NCI-H1436 treated with DMSO at 0.1 percent for 48 hours (cell line): ENCODE measurements at places on chromosomes 7 and 10.

- DNase-seq: no peak
Observed at GRCh38 chr10:24357344-24358004, 148.5 kb downstream of the KIAA1217 start.

DNA sequence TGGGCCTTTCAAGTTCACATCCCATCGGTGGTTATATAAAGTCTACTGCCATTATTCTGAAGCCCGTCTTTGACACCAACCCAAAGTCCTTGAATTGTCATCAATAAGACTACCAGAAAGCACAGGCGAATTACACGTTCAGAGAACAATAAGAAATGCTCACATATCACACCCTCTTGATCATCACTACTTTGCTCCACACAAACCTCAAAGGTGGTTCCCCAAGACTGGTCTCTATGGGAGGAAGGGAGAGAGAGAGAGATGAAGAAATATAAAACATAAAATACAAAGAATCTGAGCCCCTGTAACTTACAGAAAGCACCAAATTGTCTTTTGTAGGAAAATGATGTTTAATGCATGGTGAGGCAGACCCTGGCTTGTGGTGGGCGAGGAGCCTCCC lies 4.4 kb downstream of the HIPK2 start:
- DNase-seq: no peak

DNA sequence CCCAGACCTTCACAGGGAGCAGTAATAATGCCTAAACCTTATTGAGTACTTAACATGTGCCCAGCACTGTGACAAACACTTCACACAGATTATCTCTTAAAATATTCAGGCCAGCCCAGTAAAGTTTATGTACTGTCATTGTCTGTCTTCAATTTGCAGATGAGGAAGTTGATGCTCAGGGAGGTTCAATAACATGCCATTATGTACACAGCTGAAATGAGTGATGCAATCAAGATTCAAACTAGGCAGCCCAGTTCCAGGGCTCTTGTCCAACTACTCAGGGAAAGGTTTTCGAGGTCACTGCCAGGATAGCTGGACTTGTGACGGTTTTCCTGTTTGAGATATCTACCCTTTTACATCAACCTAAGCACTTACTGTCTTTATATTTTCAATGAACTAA lies 56.1 kb downstream of the AUTS2 start:
- DNase-seq: peak; percentile 49

DNA sequence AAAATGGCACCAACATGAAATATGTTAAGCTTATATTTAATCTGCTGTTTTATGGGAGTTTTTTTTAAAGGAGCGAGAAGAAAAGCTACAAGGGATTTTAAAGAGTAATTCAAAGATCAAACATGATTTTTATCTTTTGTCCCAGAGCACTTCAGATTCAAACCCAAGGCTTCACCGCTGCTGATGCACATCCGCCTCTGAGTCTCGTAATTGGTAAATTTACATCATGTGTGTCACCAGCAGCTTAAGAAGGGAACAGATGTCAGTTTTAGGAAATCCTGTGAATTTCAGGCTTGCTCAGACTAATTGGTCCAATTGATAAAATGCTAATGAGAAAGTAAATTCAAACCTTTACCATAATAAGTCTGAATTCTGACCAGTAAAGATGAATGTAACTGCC lies 406.3 kb downstream of the GFRA1 start:
- DNase-seq: no peak

DNA sequence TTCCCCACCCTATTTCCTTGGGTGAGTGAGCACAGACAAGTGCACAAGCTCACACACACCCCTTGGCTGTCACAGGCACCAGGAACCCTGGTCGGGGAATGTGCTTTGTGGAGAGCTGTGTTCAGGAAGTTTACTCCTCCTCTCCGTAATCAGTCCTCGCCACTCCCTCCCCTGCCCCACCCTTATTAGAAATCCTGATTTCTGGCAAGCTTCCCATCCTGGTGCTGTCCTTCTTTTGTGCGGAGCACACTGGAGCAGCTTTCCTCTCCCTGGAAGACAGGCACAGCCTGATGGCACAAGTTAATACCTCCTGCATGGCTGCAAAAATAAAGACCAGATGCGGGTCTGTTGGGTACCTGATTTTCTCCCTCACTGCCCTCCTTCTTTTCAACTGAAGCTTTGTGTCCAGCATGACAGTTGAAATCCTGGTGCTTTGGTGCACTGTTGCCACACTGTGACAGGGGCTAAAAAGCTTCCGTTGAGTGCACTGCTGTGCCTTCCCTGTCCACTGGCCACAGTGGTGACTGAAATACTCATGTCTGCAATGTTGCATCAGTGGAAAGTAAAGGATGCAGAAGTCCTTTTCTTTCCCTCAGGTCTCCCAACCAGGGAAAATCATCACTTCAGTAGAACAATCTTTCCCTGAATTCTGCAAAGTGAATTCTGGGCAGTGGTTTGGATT lies 55.0 kb downstream of the LRRC4 start:
- DNase-seq: no peak

GRCh38 chr10:67678335-67678974 lies 17.5 kb downstream of the CTNNA3 start:
- DNase-seq: no peak

DNA sequence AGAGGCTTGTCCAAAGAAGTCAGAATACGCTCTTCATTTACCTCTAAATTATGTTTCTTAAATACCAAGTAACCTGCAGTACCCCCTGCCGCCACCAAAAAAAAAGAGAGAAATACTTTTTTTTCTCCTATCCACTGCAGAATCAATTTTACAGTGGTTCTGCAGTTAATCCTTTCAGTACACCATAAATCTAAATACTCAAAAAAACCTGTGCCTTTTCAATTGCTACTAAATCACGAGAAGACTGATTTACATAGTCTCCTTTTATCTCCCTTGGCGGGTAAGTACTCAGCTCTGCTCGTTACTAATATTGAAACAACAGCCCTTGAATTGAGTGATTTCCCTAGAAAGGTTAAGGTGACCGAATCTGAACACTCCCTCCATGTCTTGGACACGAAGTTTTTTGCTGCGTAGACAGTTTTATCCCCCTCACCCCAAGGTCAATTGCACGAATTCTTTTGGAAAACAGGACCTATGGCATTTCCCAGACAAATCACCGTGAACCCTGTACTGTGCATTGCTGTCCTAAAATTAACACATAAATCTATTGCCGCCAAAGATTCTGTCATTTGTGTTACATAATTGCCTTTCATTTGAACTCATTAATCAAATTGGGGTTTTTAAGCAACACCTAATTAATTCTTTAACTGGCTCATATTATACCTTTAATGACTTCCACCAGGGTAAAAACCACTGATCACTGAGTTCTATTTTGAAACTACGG lies 512 bp upstream of the VIM start:
- no peak for DNase-seq

DNA sequence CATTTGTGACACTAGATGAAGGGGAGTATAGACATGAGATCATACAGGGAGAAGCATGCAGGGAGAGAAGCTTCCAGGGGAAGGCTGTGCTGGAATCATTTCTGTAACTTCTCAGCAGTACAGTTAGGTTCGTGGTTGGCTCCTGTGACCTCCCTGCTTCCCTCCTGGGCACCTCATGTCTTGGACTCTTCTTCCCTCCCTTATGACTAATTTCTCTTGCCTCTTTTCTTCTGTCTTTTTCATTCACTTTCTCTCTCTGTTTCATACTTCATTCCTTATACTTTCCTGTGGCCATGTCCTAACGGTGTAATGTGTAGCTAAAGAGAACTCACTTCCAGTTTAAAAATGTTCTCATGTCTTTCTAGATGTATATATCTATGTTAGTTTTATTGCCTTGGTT lies 19.1 kb upstream of the HKDC1 start:
- no peak for DNase-seq

DNA sequence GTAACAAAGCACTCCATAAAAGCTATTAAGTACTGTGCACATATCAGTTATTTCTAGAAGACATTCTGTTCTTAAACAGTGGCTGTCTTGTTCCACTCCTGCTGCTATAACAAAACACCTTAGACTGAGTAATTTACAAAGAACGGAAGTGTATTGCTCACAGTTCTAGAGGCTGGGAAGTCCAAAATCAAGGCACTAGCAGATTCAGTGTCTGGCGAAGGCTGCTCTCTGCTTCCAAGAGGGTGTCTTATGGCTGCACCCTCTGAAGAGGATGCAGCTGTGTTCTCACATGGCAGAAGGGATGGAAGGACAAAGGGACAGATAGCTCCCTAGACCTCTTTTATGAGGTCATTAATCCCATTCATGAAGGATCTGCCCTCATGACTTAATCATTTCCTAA lies 424.2 kb upstream of the ZMIZ1 start:
- no peak for DNase-seq

- DNase-seq: no peak
Observed at GRCh38 chr10:71805776-71806703, 32.7 kb upstream of the VSIR start.

DNA sequence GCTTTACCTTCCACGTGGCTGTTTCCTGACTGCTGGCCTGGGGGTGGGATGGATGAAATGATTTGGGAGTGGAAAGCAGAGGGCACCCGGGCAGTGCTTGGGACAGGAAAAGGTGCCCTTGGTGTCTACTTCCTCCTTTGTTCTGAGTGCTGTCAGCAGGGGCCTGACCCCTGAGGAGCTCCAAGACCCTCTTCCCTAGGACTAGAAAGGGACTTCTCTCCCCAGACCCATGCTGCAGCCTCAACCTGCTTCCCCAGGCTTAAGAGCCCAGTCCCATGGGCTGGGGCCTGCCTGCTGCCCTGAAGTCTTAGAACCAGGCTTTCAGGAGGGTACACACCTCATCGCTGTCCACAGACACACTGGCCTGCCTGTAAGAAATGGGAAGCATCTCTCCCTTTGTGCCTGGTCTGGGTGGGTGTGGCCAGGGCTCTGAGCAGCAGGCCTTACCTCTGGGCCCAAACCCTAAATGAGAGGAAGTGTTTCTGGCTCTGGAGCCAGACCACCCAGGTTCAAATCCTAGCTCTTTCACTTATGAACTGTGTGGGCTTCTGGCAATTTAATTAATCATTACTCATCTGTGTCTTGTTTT lies 12.9 kb downstream of the CDH23 start:
- no peak for DNase-seq

GRCh38 chr7:95263785-95264362 lies 60.5 kb downstream of the PON1 start:
- no peak for DNase-seq

DNA sequence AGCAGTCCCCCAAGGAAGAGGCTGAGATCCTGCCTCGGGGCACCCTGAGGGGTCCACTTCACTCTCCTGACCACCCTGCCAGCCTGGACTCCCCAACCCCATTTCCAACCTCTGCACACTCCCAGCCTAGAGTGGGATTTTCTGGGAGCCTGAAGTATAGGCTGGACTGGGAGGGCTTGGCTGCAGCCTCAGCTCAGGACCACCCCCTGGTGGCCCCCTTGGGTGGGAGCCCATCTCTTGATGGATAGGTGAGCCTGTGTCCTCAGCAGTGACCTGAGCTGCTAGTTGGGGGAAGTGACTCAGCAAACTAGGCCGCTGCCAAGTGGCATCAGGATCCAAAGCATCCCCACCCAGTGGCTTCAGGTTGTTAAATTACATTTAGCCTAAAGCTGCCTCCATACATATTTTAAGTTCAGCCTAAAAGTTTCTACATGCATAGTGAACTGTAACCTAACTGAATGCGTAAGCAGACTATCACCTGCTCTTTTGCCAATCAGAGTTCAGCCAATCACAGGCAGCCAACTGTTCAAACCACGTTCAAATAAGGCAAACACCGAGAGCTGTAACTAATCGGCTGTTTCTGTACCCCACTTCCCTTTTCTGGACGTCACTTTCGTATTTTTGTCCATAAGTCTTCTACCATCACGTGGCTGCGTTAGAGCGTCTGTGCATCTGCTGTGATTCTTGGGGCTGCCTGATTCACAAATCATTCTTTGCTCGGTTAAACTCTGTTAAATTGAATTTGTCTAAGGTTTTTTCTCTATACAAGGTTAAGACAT lies 144.0 kb downstream of the PLPP4 start:
- DNase-seq: no peak

GRCh38 chr10:122243550-122243949 lies 27.5 kb upstream of the BTBD16 start:
- DNase-seq: no peak
